ENCODE measurements at places on chromosomes 1 and 21.

GRCh38 chr1:223276029-223276428 lies 87.9 kb downstream of the SUSD4 start:
- DNase-seq: no peak

DNA sequence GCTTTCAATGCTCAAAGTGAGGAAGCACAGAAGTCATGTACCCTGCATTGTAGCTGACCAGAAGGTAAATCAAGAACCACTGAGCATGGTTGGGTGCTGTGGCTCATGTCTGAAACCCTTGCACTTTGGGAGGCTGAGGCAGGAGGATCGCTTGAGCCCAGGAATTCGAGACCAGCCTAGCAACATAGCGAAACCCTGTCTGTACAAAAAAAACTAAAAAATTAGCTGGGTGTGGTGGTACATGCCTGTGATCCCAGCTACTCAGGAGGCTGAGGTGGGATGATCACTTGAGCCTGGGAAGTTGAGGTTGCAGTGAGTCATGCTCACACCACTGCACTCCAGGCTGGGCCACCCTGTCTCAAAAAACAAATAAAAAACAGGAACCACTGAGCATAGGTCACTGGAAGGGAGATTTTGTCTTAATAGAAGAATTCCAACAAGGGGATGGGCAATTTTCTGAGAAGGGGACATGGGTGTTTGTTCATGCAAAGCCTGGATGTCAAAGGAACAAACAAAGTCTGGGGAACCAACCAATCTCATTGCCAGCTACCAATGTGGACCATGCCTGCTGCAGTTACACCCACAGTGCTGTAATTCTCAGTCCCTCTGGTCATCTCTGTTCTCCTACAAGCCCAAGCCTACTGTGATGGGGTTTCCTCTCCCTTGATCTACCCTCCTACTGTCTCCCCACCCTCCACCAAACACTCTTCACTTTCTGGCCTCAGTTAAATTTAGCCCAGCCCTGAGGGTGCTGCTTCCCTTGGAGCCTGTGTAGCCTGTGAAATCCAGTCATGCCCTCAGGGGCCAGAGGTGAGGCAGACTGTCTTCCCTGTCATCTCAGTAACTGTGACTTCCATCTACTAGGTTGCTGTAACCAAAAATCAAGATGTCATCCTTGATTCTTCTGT lies 47.9 kb downstream of the ELF3 start:
- no peak for DNase-seq

DNA sequence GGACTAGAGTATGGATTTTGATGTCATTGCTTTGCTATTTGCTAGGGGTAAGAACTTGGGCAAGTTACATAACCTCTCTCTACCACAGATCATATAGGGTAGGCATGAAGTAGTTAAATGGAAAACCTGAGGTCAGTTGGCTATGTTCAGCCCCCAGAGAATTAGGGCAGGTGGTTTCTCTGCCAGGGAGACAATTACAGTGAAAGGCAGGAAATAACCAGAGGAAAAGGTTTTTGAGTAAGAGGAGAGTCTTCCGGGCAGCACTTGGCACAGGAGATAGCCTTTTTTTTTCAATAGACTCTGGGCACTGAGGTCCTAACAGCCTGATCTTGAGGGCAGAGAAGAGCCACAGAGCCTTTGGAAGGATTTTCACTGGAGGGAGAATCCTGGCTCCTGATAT lies 16.7 kb upstream of the SERBP1 start:
- DNase-seq: no peak

- DNase-seq: no peak
Measured at GRCh38 chr1:201226859-201227488, 36.4 kb downstream of the IGFN1 start.

GRCh38 chr1:212440419-212440818 lies 7.7 kb downstream of the NENF start:
- DNase-seq: no peak

GRCh38 chr1:155835548-155835947 lies 21.5 kb downstream of the GON4L start:
- DNase-seq: no peak

GRCh38 chr1:85569122-85569521 lies 11.4 kb upstream of the CCN1 start:
- DNase-seq: no peak

DNA sequence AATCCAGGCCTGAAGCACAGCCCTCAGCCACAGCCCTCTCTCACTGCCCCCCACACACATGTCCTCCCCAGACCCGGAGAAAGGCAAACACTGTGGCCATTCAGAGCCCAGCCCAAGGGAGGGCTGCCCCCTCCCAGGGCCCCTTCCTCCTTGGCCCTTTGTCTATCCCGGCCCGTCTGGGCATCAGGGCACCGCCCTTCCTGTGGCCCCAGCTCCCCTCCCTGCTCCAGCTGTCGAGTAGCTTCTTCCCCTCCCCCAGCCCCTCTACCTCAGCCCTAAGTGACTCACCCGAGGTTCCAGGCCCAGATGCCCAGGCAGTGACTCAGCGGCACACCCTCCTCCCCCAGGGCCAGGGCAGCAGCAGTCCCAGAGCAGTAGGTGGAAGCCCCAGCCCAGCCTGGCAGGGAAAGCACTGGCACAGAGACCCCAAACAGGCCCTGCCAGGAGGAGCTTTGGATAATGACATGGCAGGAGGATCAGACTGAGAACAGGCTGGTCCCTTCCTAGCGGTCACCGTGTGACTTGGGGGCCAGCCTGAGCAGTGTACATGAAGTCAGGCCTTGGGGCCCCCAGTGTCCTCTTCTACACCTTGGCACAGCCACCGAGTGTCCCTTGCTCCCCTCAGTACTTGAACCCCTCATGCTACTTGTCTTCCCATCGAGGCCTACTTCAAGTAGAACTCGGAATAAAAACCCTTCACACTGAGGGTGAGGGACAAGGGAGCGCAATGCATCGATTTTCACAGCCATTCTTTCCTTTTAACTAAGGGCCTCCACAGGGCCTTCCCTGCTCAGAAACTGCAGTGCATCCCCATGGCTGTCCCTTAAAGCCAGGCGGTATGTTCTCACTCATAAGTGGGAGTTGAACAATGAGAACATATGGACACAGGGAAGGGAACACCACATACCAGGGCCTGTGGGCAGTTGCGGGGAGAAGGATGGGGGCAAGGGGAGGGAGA lies 1.0 kb upstream of the S100A2 start:
- no peak for DNase-seq

GRCh38 chr1:202567738-202568137 lies 142.5 kb downstream of the SYT2 start:
- DNase-seq: no peak

DNA sequence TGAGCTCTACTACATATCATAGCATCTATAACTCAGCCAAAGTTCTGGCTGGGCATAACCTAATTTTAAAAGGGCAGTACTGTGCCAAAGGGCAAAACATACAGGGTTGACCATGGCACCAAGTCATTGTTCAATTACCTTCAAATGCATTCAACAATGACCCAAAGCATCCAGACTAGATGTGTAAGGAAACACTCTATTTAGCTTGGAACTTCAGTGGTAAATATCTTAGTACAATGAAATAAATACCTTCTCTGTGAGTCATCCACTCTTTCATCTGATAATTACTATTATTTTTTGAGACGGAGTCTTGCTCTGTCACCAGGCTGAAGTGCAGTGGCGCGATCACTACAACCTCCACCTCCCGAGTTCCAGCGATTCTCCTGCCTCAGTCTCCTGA lies 70.0 kb downstream of the NVL start:
- no peak for DNase-seq

- DNase-seq: no peak
Measured at GRCh38 chr1:41887365-41887764, 31.4 kb downstream of the HIVEP3 start.

- no peak for DNase-seq
Measured at GRCh38 chr1:243507672-243508302, 251.9 kb downstream of the SDCCAG8 start.

GRCh38 chr1:163596541-163597258 lies 274.9 kb downstream of the NUF2 start:
- no peak for DNase-seq

- no peak for DNase-seq
Measured at GRCh38 chr1:163863731-163864130, 542.0 kb downstream of the NUF2 start.

DNA sequence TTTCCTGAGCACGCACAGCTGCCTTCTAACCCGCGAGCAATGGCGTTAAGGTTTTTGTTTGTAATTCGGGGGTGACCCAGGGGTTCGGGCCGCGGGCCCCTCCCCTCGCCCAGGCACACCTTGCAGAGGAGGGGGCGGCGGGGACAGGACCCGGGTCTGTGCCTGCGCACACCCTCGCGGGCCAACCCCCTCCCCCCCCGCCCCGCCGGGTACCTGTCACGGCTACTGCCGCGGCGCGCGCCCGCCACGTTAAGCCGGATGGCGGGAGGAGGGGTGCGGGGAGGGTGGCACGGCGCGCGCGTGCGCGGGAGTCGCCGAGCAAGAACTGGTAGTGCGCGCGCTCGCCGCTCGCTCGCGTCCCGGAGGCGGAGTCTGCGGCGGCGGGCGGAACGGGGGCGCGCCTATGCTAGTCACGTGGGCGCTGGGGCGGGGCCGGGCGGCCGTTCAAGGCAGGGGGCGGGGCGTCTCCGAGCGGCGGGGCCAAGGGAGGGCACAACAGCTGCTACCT lies at the start of gene TPTE:
Gene TPTE (plus strand): TSS at position 493 of the 508 bp plus-strand sequence. CDS start 17,141 bp downstream, outside the sequence.
- DNase-seq: no peak

- DNase-seq: no peak
Measured at GRCh38 chr1:2373551-2374251, 17.7 kb downstream of the MORN1 start.

DNA sequence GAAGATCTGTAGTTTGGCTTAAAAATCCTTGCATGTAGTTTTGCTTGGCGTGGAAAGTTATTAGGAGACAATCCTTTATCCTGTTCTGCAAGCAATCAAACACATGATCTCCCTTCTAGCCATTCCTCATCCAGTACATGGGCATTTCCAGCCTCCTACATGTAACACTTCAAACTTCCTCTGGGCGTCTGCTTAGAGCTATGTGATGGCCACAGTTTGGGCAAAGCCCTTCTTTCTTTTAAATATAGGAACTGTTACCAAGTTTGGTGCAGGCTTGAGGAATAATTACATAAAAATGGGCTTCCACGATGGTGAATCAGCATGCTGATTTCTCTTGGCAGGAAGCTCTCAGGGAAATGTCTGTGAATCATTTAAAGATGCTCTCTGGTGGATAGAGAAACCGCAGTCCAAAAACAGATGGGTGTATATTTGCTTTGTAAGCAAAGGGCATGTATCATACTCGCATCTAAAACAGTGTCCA lies 176.9 kb upstream of the FMN2 start:
- no peak for DNase-seq

DNA sequence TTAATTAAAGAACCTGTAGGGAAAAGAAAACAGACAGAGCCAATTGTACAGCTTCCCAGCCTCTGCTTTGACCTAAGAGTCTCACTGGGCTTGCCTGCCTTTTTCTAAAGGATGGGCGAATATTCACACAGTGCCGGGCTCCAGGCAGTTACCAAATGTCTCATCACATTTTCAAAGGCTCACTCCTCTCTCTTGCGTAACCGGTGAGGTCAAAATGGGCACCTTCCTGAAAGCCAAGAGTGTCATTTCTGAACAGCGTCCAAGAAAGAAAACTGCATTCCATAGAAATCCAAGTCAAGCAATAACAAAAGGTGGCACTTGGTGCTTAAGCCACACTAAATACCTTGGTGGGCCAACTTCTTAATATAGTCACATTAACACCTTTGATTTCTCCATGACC lies 710 bp upstream of the PALMD start:
- DNase-seq: no peak

GRCh38 chr1:230282157-230282556 lies 144.0 kb downstream of the PGBD5 start:
- no peak for DNase-seq

DNA sequence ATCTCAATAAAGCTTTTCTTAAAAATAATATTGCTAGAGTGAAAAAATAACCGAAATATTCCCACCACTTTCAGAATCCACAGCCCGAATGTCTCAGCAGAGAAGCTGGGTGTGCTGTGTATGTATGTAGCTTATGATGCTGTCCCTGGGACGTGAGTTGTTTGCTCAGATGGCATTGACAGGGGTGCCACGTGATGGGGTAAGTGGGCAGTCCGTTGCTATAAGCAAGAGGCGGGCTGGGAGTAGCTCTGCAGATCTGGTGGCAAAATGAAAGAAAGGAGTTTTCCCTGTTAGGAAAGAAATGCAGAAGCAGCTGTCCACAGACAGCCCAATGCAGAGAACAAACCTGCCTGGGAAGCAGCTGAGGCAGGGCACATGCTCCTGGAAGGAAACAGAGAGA lies 3.8 kb upstream of the FAM20B start:
- no peak for DNase-seq

- DNase-seq: no peak
Measured at GRCh38 chr1:81388435-81388834, 412.3 kb upstream of the ADGRL2 start.

DNA sequence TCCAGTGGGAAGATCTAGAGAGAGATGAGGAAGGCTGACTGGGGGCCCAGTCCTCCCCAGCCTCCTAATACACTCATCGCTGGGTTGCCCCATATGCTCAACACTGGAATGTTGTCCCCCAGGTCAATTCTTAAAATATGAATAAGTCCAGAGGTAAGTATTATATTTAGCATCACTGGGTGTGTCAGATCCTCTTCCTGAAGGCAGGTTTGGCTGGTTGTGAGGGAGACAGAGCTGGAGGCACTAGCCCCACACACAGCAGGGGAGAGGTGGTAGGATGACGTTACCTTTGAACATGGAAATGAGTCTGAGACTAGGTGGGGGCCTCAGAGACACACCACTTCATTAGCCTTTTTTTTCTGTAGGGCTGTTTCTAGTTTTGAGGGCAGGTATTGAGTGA lies 42.6 kb downstream of the SLC44A3 start:
- no peak for DNase-seq

GRCh38 chr1:14627608-14628489 lies 29.4 kb downstream of the KAZN start:
- DNase-seq: no peak

DNA sequence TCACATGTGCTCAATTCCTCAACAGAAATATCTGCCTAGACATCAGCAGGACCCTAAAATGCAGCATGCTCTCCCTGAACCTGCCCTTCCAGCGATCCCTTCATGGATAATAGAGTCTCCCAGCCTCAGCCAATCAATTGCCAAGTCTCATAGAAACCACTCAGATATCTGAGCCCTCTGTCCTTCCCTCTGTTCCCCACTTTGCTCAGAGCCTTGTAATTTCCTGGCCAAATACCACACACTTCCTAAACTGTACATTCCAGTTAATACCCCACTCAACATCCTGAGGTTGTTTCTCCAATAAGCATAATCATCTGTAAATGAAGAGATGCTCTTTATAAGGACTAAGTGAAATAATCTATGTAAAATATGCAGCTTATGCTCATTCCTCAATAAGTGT lies 59.3 kb upstream of the PTGFRN start:
- DNase-seq: no peak

- DNase-seq: no peak
Measured at GRCh38 chr1:159817276-159818041, 9.2 kb upstream of the SLAMF8 start.
